ENCODE measurements at places on chromosomes 6 and 20.

DNA sequence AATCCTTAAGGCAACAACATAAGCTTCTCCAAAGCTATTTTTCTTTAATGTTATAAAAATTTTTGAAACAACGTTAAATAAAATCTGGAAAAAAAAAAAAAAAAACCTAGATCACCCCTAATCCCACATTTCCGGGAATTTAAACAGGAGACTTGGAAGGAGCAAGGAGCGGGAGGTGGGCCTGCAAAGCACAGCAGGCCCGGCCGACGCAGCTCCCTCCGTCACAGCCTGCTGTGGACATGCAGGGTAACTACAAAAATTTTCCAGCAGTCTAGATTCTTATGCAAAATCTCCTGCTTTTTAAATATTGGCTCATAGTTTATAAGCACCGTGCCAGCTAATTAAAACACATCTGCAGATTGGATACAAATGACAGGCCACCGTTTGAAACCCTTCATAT lies 23.5 kb downstream of the FOXF2 start:
- no peak for DNase-seq

DNA sequence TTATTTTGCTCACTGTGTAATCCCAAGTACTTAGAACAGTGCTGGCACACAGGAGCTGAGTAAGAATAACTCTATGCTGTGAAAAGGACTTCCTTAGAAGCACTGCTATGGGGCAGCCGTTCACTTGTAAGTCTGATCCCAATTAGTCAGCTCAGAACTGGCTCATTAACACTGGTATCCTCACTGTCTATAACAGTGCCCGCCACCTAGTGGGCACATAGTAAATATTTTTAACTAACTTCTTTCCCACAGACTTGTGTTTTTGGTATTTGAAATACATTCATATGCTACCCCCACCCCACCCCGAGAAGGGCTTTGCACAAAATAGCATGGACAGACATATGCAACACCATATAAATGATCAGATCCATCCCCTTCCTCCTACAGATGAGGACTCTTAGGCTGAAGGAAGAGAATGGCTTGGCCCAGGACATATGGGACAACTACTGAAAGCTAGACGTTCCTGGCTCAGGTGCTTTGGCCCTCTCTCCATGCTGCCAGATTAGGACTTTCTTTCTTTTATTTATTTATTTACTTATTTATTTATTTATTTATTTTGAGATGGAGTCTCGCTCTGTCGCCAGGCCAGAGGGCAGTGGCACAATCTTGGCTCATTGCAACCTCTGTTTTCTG lies 47.1 kb downstream of the DST start:
- DNase-seq: no peak

DNA sequence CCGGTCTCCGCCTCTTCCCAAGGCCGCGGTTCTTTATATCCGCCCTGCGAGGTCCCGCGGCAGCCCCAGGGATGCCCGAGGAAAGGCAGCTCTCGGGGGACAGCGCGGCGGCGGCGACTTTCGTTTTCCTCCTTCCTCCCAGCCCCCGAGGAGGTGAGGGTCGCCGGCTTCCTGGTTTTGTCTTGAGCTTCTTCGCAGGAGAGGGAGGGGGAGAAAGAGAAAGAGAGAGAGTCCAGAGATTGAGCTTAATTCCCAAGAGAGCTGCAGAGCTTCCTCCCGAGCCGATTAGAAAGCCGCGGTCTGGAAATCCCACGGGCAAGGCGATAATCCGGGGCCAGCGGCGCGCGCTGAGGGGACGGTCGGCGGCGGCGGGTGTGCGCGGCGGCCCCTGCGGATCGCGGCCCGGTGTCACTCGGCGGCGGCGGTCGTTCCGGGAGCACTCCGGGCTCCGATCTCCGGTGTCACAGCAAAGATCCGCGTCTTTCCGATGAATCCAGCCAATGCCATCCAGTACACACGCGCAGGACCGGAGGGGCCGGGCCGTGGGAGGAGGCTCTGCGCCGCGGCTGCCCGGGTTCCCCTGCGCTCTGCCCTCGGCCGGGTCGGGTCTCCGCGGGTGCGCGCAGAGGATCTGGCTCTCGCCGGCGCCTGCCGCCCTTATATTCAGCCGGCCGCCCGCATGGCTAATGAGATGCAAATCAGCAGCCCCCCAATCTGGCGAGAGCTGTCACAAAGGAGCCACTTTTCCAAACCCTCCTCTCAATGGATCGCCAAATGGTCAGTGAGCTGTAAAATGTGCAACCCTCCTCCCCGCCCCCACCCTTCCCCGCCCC lies at the start of gene DLL1:
Gene DLL1 (minus strand): TSS at position 783 of the 833 bp plus-strand sequence. CDS start 939 bp downstream, outside the sequence.
- DNase-seq: no peak

GRCh38 chr6:45477790-45478189 lies 100.1 kb upstream of the SUPT3H start:
- no peak for DNase-seq

- DNase-seq: no peak
These were observed 148.1 kb downstream of the MOXD1 start for GRCh38 chr6:132253211-132253610.
